Thoracic aorta (tissue), 2 donors: ENCODE measurements at places on chromosomes 16 and 17.

GRCh38 chr17:33986088-33986487, 269.0 kb upstream of the CCL2 start:
- no peak overlapping the region for H3K27ac ChIP-seq
- no peaks in the 10 kb centered on the region for H3K4me1 ChIP-seq
- H3K4me3 ChIP-seq = no peak overlapping the region
- H3K27me3 ChIP-seq = no peaks in the 10 kb centered on the region
- no peaks in the 10 kb centered on the region for H3K36me3 ChIP-seq

GRCh38 chr16:63174801-63175200, 1138.6 kb upstream of the CDH8 start:
- H3K4me3 ChIP-seq = no peak overlapping the region
- no peak for DNase-seq
- H3K27ac ChIP-seq = no peak overlapping the region
- no peaks in the 10 kb centered on the region for H3K27me3 ChIP-seq
- no peaks in the 10 kb centered on the region for H3K4me1 ChIP-seq
- H3K36me3 ChIP-seq = no peaks in the 10 kb centered on the region

DNA sequence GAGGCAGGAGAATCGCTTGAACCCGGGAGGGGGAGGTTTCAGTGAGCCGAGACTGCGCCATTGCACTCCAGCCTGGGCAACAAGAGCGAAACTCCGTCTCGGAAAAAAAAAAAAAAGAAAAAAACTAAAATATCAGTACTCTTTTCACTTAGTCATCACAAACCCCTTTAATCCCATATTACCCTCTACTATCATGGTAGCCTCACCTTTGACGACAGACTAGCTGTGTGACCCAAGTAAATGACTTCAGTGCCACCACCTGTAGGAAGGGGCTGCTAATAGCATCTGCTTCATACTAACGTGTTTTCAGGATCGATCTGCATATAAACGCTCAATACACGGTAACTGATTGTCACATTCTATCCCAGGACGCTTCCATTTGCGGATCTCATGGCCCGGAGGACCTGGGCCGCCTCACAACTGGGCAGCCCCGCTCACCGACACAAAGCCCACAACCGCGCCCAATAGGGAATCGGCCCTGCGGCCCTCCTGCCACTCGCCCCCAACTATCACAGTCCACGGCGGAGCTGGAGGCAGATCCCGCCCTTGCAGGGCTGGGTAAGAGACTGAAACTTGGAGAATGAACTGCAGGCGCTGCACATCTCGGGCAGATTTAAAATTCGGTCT, 1.1 kb upstream of the ZNF263 start:
- H3K4me3 ChIP-seq = peak overlapping the region; percentile 84
- H3K4me1 ChIP-seq = peaks cover 14% of the 10 kb centered on the region
- H3K27me3 ChIP-seq = no peaks in the 10 kb centered on the region
- peak overlapping the region; percentile 97 for H3K27ac ChIP-seq
- DNase-seq = no peak

DNA sequence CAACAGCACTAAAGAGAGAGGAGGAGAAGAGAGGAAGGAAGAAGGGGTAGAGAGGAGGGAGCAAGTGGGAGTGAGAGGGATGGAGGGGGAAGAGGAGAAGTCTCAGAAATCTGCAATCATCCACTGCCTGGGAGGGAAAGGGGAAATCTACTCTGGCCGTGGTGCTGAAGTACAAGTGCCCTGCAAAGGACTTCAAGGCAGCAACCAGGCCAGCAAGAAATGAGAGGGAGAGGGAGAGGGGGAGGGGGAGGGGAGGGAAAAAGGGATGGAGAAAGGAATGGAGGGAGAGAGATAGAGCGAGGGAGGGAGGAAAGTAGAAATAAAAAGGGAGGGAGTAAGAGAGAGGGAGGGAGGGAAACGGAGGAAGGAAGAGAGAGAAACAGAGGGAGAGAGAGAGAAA, 130.8 kb upstream of the EEF2KMT start:
- no peak overlapping the region for H3K4me3 ChIP-seq
- no peaks in the 10 kb centered on the region for H3K27me3 ChIP-seq
- DNase-seq = no peak
- no peaks in the 10 kb centered on the region for H3K4me1 ChIP-seq
- H3K27ac ChIP-seq = no peak overlapping the region

DNA sequence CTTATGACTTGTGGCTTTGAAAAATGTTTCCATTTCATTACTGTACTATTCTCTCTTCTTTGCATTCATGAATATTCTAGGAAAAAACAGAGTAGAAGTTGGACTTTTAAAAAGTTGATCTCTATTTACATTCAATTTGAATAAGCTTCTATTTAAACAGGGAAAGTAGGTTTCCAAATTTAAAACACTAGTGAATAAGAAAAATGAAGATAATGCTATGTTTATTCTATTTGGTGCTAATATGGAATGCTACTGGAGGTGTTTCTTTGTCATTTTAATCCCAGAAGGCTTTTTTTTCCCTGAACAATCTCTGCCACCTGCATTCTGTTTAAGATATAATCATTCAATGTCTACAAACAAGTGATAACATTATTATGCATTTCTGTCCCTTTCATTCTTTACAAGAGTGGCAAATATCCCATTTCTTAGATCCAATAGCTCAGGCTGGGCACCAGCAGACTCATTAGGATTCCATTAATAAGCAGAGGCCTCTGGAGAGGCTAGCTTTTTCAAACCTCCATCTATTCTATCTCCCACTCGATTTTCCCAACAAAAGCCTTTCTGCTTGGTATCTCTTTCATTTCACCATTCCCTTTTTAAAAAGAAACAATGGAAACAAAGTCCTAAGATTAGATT, 1001.6 kb upstream of the CDH8 start:
- no peaks in the 10 kb centered on the region for H3K4me1 ChIP-seq
- no peak overlapping the region for H3K27ac ChIP-seq
- DNase-seq = no peak
- H3K36me3 ChIP-seq = no peaks in the 10 kb centered on the region
- H3K27me3 ChIP-seq = no peaks in the 10 kb centered on the region
- no peak overlapping the region for H3K4me3 ChIP-seq
